ENCODE measurements at places on chromosomes 3 and 15.
A peak's percentile ranks its signal among the peaks of the same experiment; 100 is the strongest.

- DNase-seq, result peak; percentile 23
Observed at GRCh38 chr3:120503727-120504616, 53.2 kb upstream of the FSTL1 start.

GRCh38 chr3:169402672-169403360, 260.7 kb downstream of the MECOM start:
- DNase-seq, result no peak

DNA sequence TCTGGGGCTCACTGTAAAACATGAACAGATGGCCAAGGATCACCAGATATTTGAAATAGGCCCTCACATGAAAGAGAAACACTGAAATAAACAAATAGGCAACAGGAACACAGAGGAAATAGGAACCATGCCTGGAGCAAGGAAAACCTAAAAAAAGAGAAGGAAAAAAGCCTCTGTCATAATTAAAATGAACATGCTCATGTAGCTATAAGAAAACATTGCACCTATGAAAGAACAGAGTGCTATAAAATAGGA, 102.4 kb downstream of the RAB11A start:
- DNase-seq, result no peak

GRCh38 chr3:177538048-177538749, 340.9 kb upstream of the TBL1XR1 start:
- DNase-seq, result no peak

- peak; percentile 25 for DNase-seq
Observed at GRCh38 chr15:76840830-76841460, 64.2 kb downstream of the SCAPER start.

- DNase-seq, result peak; percentile 53
Observed at GRCh38 chr15:89760303-89761008, 9.4 kb upstream of the MESP1 start.
